ENCODE measurements at places on chromosomes 3 and 15.

DNA sequence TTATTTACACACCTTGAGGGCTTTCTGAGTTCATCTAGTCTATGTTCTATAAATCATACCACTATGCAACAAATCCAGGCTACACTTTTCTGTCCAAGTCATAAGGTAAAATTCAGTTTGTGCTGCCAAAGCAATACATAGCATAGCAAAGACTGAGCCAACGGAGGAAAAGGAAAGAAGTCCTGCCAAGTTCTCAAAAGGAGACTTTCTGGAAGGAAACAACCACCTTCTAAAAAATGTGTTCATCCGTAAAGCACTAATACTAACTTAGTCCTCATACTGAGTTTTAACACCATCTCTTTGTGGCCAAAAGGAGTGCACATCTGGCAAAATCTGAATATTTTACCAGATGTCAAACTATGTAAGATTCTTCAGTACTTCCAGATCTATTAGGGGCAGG, 620.2 kb downstream of the RBMS3 start:
- H3K27ac ChIP-seq, result no peak overlapping the region
- no peak overlapping the region for H3K4me3 ChIP-seq
- no peaks in the 10 kb centered on the region for H3K36me3 ChIP-seq
- no peak for DNase-seq
- no peaks in the 10 kb centered on the region for H3K27me3 ChIP-seq
- H3K4me1 ChIP-seq, result no peaks in the 10 kb centered on the region

DNA sequence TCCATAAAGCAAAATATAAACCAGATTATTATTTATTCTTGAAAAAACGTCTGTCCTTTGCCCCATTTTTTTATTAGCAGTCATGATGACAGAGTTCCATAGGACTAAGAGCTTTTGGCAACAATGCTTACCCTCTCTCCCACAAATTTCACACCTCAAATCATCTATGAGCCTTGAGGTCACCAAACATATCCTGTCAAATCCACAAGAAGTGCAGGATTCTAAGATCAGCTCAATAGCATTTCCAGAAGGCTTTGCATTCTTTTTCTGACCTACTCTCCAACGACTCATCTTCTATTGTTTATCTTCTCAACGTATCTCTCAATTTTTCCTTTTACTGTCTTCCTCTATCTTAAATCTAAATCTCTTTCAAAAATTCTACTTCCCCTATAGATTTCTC, 619.1 kb upstream of the BCHE start:
- no peak overlapping the region for H3K27ac ChIP-seq
- no peak for DNase-seq
- H3K27me3 ChIP-seq, result no peaks in the 10 kb centered on the region
- H3K36me3 ChIP-seq, result no peaks in the 10 kb centered on the region

DNA sequence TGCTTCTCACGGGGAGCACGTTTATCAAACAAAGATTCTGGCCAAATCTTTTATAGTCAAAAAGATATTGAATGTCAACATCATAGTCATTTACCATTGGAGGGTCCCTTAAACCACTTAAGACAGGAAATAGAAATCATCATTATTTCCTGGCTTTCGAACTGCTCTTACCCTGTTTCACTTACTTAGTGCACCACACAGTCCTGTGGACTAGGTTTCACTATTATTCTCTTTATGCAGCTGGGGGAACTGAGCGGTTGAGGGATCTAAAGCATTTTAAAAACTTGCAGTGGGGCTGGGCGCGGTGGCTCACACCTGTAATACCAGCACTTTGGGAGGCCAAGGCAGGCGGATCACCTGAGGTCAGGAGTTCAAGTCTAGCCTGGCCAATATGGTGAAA, 13.7 kb upstream of the TPRG1 start:
- DNase-seq, result no peak
- no peaks in the 10 kb centered on the region for H3K4me1 ChIP-seq
- H3K27me3 ChIP-seq, result no peaks in the 10 kb centered on the region
- no peak overlapping the region for H3K27ac ChIP-seq
- H3K4me3 ChIP-seq, result no peak overlapping the region

DNA sequence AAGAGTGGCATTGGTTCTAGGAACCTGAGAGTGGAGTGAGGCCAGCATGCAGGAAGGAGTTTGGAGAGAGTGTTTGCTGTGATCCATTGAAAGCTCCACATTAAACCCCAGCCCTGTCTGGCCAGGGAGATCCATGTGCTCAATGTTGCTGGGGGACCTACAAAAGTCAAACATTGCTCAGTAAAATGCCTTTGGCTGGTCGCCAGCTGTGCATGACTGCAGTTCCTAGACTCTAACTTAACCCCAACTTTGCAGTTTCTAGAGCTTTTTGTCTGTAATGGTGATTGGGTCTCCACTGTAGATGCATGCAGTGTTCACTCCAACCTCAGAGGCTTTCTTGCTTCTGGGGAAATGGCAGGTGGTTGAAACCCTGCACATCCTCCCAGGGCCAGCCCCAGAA, 99.7 kb upstream of the ABHD17C start:
- no peak overlapping the region for H3K4me3 ChIP-seq
- no peaks in the 10 kb centered on the region for H3K36me3 ChIP-seq
- H3K27ac ChIP-seq, result no peak overlapping the region
- H3K4me1 ChIP-seq, result no peaks in the 10 kb centered on the region
- no peaks in the 10 kb centered on the region for H3K27me3 ChIP-seq

DNA sequence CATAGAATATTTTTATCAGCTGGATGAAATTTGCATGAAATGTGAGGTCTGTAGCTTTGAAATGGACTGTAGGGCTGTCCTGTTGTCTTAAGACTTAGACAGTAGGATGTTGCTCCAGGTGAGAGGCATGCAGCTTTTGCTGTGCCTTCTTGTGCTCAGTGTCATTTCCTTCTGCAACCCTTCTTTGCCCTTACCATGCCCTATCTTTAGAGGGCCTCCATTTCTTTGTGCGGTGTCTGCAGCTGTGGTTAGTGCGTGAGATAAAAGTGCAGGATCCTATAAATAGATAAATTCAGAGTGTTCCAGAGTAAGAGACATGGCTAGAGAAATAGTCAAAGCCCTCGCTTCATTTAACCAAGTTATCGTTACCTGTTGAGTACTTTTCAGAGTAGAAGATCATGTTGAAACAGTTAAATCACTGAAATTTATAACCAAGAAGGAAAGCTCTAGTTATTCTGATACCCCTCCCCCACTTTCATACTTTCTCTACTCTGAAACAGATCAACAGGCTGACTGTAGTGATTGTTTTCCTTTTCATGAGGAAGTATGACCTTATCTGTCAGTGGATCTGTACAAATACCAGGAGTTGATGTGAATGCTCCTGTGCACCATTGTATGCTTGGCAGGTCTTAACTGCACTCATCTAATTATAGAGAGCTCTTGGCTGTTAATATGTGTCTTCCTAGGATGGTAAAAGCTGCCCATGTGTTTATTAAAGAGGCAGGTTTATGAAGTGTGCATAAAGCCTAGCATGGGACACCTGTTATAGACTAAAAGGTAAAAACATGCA, 18.2 kb downstream of the EIF3J start:
- DNase-seq, result peak; percentile 29
- H3K4me1 ChIP-seq, result no peaks in the 10 kb centered on the region
- no peak overlapping the region for H3K4me3 ChIP-seq
- H3K36me3 ChIP-seq, result peaks cover 72% of the 10 kb centered on the region

- H3K36me3 ChIP-seq, result no peaks in the 10 kb centered on the region
- H3K27me3 ChIP-seq, result peaks cover 9% of the 10 kb centered on the region
- no peak for DNase-seq
- no peak overlapping the region for H3K4me3 ChIP-seq
- H3K4me1 ChIP-seq, result peaks cover 8% of the 10 kb centered on the region
Observed at GRCh38 chr15:94607176-94607654, 375.9 kb downstream of the MCTP2 start.

GRCh38 chr15:36775209-36775608, 195.8 kb downstream of the CDIN1 start:
- no peak overlapping the region for H3K4me3 ChIP-seq
- no peaks in the 10 kb centered on the region for H3K36me3 ChIP-seq
- no peak for DNase-seq
- H3K4me1 ChIP-seq, result no peaks in the 10 kb centered on the region
- no peak overlapping the region for H3K27ac ChIP-seq
- no peaks in the 10 kb centered on the region for H3K27me3 ChIP-seq

- no peak overlapping the region for H3K27ac ChIP-seq
- H3K4me1 ChIP-seq, result no peaks in the 10 kb centered on the region
- no peak for DNase-seq
Observed at GRCh38 chr3:195214381-195214780, 56.6 kb downstream of the XXYLT1 start.

GRCh38 chr15:42085236-42085605, 9.1 kb downstream of the PLA2G4D start:
- no peak overlapping the region for H3K4me3 ChIP-seq
- peaks cover 14% of the 10 kb centered on the region for H3K4me1 ChIP-seq
- peaks cover 10% of the 10 kb centered on the region for H3K27me3 ChIP-seq
- DNase-seq, result no peak
- H3K27ac ChIP-seq, result no peak overlapping the region
- no peaks in the 10 kb centered on the region for H3K36me3 ChIP-seq

DNA sequence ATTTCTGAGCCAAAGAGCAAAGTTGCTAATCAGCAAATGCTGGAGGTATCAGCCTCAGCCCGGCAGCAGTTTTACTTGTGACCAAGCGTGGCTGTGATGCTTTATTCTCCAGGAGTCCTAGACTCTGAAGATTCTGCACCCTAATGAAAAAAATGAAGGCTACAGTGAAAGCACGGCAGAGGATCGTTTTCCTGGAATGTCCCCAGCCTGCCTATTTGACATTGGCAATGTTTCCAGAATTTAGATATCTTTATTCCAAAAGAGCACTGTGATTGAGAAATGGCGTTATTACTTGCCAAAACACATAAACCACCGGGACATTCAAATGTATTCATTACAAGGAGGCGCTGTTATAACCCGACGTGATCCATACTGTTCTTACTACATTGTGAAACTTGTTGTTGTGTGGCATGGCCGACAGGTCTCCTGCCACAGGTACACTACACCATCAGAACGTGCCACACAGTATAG, 263.8 kb downstream of the SLCO3A1 start:
- H3K4me3 ChIP-seq, result no peak overlapping the region
- H3K4me1 ChIP-seq, result peaks cover 5% of the 10 kb centered on the region
- DNase-seq, result no peak
- H3K27ac ChIP-seq, result no peak overlapping the region
- H3K27me3 ChIP-seq, result no peaks in the 10 kb centered on the region
- H3K36me3 ChIP-seq, result peaks cover 9% of the 10 kb centered on the region

- no peak overlapping the region for H3K27ac ChIP-seq
- no peak for DNase-seq
- H3K36me3 ChIP-seq, result no peaks in the 10 kb centered on the region
- no peaks in the 10 kb centered on the region for H3K27me3 ChIP-seq
- H3K4me1 ChIP-seq, result no peaks in the 10 kb centered on the region
Observed at GRCh38 chr3:10688548-10689172, 127.4 kb upstream of the SLC6A11 start.

DNA sequence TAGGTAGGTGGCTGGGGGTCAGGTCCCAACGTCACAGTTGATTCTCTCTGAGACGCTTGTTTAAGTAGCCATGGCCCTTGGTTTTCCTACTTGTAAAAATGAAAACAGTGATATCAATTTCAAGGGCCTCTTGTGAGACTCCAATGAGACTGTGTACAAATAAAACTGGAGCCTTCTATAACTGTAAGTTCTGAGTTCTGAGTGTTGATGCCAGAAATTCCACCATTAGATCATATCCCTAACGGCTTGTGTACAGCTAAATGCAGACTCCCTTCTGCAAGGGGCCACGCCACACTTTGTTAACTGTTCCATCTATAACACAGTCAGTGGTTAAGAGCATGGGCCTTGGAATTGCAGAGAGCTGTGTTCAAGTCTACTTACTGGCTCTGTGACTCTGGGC, 267.3 kb downstream of the TLE3 start:
- H3K27me3 ChIP-seq, result no peaks in the 10 kb centered on the region
- no peak for DNase-seq
- no peak overlapping the region for H3K4me3 ChIP-seq
- no peaks in the 10 kb centered on the region for H3K4me1 ChIP-seq
- no peaks in the 10 kb centered on the region for H3K36me3 ChIP-seq

GRCh38 chr3:151002003-151002981, 29.8 kb upstream of the CLRN1 start:
- H3K4me3 ChIP-seq, result no peak overlapping the region
- H3K27me3 ChIP-seq, result no peaks in the 10 kb centered on the region
- no peaks in the 10 kb centered on the region for H3K4me1 ChIP-seq
- no peaks in the 10 kb centered on the region for H3K36me3 ChIP-seq

GRCh38 chr15:98635848-98636247, 12.5 kb upstream of the IGF1R start:
- H3K4me1 ChIP-seq, result peaks cover 10% of the 10 kb centered on the region
- H3K4me3 ChIP-seq, result no peak overlapping the region
- peaks cover 2% of the 10 kb centered on the region for H3K27me3 ChIP-seq
- no peak overlapping the region for H3K27ac ChIP-seq

- H3K27ac ChIP-seq, result peak overlapping the region; percentile 61
- no peaks in the 10 kb centered on the region for H3K36me3 ChIP-seq
- DNase-seq, result peak; percentile 5
- peaks cover 16% of the 10 kb centered on the region for H3K4me1 ChIP-seq
Observed at GRCh38 chr3:142148044-142148791, 1.1 kb downstream of the TFDP2 start.

DNA sequence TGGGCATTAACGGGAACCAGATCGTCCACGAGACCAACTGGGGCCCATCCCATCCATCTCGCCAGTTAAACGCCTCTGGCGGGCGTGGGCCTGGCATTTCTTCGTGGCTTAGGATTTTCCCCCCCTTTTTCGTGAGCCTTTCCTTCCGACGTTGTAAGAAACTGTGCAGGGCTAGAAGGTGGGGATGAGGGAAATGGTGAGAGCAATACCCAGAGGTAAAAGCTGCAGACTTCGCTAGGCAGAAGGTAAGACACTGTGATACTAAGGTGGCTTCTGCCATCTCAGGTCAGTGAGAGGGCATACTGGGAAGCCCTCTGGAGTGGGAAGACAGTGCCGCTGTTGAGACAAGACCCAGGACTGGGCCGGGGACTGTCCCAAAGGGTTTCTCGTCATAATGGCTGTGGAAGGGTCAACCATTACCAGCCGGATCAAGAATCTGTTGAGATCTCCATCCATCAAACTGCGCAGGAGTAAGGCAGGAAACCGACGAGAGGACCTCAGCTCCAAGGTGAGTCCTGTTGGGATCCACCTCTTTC, 666 bp downstream of the MAPKBP1 start:
- H3K4me1 ChIP-seq, result peaks cover 23% of the 10 kb centered on the region
- no peaks in the 10 kb centered on the region for H3K27me3 ChIP-seq
- H3K36me3 ChIP-seq, result no peaks in the 10 kb centered on the region
- peak overlapping the region; percentile 89 for H3K4me3 ChIP-seq

GRCh38 chr3:79651536-79652065, 116.2 kb downstream of the ROBO1 start:
- H3K27ac ChIP-seq, result no peak overlapping the region
- no peaks in the 10 kb centered on the region for H3K36me3 ChIP-seq
- no peak overlapping the region for H3K4me3 ChIP-seq
- H3K4me1 ChIP-seq, result no peaks in the 10 kb centered on the region

GRCh38 chr3:183933160-183933559, 48.5 kb upstream of the PARL start:
- H3K4me1 ChIP-seq, result no peaks in the 10 kb centered on the region
- no peaks in the 10 kb centered on the region for H3K27me3 ChIP-seq
- H3K27ac ChIP-seq, result no peak overlapping the region
- H3K36me3 ChIP-seq, result peaks cover 16% of the 10 kb centered on the region
- no peak overlapping the region for H3K4me3 ChIP-seq
